A549 treated with CpdA at 1 μM for 4 hours (cell line): ENCODE measurements at places on chromosomes 2 and 18. TPM values are rescaled to one million over a fixed set of nuclear protein-coding genes. Genes with fewer than 3 reads are reported as not detected.

The ESPNL gene
- 0.13 to 0.37 TPM (median 0.18 TPM) in 4 of 5 replicates, not detected in the other for total RNA-seq

The PSMA8 gene
- not detected in 5 replicates for total RNA-seq

The PRSS56 gene
- 0.08 to 0.20 TPM (median 0.14 TPM) in 4 of 5 replicates, not detected in the other for total RNA-seq

The SFTPB gene
- 0.09 to 0.29 TPM (median 0.20 TPM) in 4 of 5 replicates, not detected in the other for total RNA-seq
